Left cardiac atrium (tissue), 4 donors: ENCODE measurements at places on chromosomes 5 and 9.

- DNase-seq: no peak
These were observed 31.4 kb upstream of the PSD2 start for GRCh38 chr5:139763930-139764791.

DNA sequence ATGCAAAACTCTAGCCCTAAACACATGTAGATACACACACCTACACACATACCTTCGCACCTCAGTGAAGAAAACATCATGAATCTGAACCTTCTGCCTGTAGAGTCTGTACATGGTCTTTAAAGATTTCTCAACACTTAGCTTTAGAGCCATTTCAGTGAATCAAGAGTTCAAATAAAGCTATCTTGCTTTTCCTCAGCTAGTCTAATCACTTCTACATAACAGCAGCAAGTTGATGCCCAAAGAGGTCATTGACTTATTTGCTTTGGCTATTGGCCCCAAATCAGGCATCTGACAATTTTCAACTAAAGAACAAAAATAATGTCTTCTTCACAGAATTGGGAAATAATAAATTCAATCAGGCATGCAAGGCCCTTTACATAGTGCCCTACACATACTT, 127.9 kb upstream of the SGCD start:
- DNase-seq: no peak

DNA sequence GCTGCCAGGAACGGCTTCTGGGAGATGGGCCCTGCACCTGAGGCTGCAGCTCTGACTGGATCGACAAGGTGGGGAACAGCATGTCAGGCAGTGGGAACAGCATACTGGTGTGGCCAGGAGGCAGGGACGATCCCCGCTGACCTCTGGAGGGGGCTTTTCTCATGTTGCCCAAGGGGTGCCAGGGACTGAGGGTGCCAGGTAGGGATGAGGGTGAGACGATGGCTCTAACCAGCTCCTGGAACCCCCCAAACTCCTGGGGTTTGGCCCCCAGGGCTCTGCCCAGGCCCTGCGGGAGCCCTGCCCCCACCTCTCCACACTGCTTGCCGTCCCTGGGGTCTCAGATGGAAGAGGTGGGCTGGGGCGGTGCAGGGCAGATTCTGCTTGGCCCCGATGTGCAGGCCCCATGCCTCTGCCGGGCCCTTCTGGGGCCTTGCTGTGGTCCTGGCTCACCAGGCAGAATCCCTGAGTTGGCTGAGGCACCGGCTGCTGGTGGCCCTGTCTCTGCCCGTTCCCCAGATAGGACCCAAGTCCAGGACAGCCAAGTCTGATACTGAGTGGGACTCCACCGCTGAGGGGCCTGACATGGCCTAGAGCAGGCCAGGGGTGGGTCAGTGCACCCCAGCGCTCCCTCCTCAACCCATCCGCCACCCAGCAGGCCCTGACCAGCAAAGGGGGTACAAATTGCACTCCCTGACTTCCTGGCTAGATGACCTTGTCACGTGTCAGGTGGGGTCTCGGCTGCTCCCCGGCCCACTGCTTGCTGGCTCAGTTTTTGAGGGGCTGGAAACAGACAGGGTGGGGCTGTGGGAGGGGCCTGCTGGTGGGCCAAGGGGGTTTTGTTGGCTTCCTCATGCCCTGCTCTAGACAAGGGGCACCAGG, 28.4 kb upstream of the RNF130 start:
- DNase-seq: no peak

GRCh38 chr5:167049043-167049663, 1242.3 kb upstream of the WWC1 start:
- no peak for DNase-seq

GRCh38 chr5:10288592-10289219, 19.0 kb downstream of the CMBL start:
- peak; percentile 57 for DNase-seq

- DNase-seq: no peak
These were observed 49.1 kb downstream of the GNA14 start for GRCh38 chr9:77598991-77599390.

- no peak for DNase-seq
These were observed 262.3 kb downstream of the NSG2 start for GRCh38 chr5:174307656-174308271.

GRCh38 chr5:62403411-62404250, at the start of gene DIMT1:
DIMT1 (minus strand) TSS chr5:62403905; CDS start chr5:62403772, 133 bp downstream.
- DNase-seq: peak; percentile 96

- DNase-seq: no peak
These were observed 175.6 kb downstream of the SPATA31D1 start for GRCh38 chr9:82164159-82164558.

DNA sequence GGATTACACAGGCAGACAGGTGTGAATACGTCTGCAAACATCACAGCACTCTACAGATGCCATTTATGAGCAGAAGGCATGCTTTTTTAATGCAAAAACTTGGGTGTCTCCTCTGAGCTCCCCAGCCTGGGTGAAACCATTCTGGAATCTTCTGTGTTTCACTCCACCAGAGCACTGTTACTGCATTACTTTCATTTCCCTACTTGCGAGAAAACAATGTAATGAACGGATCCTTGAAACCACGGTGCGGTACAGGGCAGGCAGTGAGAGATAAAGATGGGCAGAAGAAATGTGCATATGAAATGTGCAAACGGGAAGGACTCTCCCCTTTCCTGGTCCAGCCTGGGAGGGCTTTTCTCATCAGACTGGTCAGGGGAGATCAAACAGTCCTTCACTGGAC, 584.3 kb upstream of the KLF4 start:
- no peak for DNase-seq

- DNase-seq: no peak
These were observed 40.9 kb upstream of the NSMF start for GRCh38 chr9:137499858-137500661.

DNA sequence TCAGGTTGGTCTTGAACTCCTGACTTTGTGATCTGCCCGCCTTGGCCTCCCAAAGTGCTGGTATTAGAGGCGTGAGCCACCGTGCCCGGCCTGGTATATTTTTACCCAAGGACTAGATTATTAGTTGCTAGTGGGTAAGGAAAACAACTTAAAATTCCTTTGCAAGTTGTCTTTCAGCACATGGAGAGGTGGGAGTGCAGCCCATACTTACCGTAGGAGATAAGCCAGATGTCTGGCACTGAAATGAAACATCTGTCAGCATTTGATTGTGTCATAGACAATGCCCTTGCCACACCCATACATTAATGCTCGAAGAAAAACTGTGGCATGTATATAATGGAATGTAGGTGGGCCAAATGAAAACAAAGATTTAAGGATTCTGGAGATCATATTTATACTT, 36.6 kb upstream of the ANKH start:
- no peak for DNase-seq

DNA sequence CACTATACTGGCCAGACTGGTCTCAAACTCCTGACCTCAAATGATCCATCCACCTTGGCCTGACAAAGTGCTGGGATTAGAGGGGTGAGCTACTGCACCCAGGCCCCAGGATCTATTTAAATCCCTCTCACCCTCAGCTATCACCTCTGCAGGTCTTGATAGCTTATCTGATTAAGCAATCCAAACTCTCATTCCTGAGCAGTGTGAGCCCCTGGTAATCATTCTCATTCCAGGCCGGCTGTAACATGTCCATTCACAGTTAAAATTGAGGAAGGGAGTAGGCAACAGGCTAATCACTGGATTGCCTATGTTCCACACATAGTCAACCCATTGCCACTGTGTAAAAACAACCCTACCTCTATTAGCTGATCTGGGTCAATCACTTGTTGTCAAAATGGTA, 111.1 kb downstream of the AGTPBP1 start:
- DNase-seq: no peak

- no peak for DNase-seq
These were observed 530.1 kb upstream of the DMAC1 start for GRCh38 chr9:8329561-8330283.

DNA sequence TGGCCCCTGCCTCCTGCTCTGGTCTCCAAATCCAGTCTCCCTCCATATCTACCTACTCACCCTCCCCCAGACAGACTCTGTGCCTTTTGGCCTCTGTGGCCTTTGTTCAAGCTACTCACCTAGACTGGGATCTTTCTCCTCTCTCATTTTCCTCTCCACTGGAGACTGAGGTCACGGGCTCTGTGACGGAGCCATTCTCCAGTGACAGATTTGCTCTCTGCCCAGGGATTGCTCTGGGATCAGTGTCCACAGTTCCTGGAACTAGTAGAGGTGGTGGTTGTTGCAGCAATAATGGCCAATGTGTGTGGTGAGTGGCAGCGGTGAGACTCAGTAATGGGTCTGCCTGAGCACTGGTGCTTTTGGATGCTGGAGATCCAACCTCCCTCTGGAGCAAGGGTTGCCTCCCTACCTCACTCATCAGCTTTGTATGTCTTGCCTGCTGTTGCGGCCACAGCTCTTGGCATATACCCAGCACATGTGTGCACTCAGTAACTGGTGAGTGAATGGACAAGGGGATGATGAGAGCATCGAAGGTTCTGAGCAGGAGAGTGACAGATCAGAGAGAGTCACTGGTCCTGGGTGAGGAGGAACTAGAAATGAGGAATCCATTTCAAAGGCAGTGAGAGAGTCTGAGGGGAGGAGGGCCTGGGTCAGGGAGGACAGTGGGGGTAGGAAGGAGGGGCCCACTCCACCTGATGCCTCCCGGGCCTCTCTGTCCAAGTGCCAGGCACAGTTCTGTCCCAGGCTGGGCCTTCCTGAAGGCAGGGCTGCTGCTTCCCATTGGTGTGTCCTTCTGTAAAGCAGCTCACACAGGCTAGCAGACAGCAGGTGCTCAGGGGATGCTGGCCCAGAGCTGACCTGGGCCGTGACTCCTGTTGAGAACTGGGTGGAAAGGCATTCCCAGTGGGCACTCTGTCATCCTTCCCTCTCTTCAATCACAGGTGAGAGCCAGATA, 96.5 kb upstream of the PITX1 start:
- DNase-seq: no peak

DNA sequence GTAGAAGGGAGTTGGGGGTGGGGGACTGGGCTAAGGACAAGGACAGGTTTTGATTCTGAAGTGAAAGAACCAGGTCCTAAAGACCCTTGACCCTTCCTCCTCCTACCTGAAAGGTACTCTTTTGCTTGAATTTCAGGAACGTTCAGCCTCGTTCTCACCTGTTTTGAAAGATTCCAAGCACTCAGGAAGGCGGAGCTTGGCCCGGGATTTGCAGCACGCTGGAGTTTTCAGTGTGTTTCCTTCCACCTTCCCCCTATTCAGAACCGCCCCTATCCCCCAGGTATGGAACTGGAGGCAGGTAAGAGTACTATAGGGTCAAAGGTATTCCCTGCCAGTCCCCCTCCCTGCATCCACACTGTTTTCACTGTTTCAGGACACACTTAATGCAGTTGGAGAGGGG, 7.1 kb downstream of the EGR1 start:
- no peak for DNase-seq

- DNase-seq: no peak
These were observed 2.0 kb downstream of the CDC14B start for GRCh38 chr9:96617439-96618185.

GRCh38 chr9:86341007-86341491, 13.2 kb downstream of the TUT7 start:
- no peak for DNase-seq

DNA sequence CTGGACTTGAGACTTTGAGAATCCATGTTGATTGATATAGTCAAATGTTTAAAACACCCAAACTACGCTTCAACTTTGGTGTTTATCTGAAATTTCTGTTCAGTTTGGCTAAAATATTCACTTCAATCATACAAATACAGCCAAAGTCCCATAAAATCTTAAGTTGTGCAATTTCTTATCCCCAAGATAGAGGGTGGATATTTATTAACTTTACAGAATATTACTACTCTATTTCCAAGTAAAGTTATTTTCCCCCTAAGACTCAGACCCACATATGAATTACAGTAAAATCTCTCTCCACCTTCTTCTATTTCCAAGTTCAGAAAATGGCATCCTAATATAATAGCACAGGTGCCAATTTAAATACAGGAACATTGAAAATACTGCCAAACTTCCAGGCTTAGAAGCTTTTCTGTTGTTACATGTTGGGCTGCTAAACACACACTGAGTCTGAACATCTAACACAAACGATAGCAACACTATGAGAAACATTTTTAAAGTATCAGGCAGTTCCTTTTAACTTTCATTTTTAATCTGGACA, 290.3 kb downstream of the EBF1 start:
- DNase-seq: no peak

DNA sequence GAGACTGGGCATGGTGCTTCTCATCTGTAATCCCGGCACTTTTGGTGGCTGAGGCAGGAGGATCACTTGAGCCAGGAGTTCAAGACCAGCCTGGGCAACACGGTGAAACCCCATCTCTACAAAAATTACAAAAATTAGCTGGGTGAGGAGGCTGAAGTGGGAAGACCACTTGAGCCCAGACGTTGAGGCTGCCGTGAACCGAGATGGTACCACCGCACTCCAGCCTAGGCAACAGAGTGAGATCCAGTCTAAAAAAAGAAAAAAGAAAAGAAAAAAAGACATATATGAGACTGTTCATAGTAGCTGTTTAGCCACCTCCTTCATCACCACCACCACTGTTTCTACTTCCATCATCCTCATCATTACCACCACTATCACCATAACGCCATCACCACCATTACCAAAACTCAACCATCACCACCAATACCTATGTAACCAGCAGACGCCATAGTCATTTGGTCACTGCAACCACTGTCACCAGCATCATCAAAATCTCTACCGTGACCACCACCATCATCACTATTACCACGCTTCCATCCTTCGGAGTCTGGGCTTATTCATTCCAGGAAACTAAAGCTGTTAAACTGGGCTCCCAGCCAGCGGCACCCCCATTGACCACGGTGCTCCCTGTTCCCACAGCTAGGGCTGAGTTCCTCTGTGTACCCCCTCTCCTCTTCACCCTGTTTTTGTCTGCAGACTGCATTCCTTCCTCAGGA, 8.4 kb upstream of the KIF12 start:
- no peak for DNase-seq

- no peak for DNase-seq
These were observed 8.8 kb downstream of the IPPK start for GRCh38 chr9:92661127-92661526.

GRCh38 chr5:125413496-125414274, 667.2 kb upstream of the ZNF608 start:
- DNase-seq: no peak
